ENCODE measurements at places on chromosomes 12 and 14.

DNA sequence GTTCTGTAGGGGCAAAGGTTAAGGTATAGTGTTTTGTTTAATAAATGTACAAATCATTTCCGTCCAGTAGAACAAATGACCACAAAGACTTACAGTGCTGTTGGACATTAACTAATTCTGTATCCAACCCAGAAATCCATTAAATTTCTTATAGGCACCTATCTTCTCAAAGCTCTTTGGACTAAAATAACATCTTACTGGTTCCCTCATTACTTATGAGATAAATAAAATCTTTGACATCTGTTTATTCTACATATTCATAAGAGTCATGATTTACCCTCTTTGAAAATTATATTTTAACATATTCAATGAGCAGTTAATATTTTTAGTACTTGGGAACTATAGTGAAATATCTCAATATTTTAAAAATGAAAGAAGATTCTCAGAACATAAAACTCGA is 102.7 kb upstream of the G2E3 start:
- DNase-seq, result no peak

- DNase-seq, result no peak
These were observed 36.1 kb upstream of the PRICKLE1 start for GRCh38 chr12:42625611-42626010.

DNA sequence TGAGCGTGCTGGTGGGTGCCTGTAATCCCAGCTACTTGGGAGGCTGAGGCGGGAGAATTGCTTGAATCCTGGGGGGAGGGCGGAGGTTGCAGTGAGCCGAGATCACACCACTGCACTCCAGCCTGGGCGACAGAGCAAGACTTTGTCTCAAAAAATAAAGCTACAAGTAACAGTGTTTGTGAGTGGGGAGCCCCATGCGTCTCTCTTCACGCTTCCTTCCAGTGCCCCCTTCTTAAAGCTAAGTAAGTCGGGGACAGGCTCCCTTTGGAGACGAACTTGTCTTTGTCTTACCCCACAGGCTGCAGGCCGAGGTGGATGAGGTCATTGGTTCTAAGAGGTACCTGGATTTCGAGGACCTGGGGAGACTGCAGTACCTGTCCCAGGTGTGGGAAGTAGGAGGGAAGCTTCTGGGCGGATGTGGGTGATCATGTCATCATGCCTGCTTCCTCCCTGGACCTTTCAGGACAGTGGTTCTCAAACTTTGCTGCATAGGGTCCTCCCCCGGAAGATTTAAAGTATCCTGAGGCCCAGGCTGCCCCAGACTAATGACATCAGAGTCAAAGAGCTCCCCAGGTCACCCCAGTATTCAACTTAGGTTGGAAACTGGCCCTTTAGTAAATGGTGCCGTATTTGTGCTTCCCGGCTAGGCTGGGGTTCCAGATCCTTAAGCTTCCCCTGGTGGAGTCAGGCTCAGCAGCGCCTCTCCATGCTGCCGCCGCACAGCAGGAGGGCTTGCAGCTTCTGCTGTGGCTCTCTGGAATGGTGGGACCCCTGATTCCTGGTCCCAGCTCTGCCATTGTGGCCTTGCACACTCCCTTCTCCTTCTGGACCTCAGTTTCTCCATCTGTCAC is 37.1 kb downstream of the CYP46A1 start:
- DNase-seq, result no peak

GRCh38 chr12:104827587-104827986 is 130.5 kb downstream of the SLC41A2 start:
- no peak for DNase-seq

DNA sequence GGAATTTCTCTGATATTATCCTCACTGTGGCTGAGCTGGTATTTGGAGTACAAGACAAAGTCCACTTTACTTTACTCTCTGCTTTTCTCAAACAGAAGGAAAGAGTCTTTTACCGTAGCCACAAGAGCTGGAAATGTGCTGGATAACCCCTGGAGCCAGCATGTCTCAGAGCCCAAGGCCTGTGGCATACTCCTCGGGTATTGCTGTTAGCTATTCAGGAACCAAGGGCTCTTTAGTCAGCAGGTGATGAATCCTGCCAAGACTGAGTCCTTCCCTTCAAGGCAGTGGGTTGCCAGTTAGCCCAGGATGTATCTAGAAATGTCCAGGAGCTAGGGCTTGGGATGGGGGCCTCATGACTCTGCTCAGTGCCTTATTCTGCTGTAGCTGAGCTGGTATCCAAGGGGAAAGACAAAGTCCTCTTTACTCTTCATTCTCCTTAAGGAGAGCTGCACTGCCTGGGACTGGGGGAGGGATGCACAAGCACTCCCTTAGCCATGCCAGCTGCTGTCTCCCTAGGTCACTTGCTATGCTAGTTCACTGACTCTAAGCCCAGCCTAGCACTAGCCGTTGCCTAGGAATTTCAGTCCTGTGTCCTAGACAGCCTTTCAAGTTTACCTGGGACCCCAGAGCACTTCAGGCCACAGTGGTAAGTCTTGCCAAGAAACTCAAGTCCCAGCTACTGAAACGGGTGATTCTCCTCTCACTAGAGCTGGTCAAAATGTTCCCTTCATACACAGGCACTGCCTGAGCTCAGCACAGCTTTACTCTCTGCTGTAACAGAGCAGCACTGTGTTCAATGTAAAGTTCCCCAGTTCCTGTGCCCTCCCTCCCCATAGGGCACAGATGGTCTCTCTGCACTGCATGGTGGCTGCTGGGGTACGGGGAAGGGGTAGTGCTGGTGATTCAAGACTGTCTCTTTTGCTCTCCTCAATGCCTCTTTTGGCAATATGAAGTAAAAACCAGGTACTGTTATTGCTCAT is 136.4 kb downstream of the SLC35F4 start:
- no peak for DNase-seq

- DNase-seq, result no peak
These were observed 36.3 kb upstream of the BICD1 start for GRCh38 chr12:32070370-32070769.

- no peak for DNase-seq
These were observed 371.5 kb upstream of the ATXN7L3B start for GRCh38 chr12:74166096-74166495.

DNA sequence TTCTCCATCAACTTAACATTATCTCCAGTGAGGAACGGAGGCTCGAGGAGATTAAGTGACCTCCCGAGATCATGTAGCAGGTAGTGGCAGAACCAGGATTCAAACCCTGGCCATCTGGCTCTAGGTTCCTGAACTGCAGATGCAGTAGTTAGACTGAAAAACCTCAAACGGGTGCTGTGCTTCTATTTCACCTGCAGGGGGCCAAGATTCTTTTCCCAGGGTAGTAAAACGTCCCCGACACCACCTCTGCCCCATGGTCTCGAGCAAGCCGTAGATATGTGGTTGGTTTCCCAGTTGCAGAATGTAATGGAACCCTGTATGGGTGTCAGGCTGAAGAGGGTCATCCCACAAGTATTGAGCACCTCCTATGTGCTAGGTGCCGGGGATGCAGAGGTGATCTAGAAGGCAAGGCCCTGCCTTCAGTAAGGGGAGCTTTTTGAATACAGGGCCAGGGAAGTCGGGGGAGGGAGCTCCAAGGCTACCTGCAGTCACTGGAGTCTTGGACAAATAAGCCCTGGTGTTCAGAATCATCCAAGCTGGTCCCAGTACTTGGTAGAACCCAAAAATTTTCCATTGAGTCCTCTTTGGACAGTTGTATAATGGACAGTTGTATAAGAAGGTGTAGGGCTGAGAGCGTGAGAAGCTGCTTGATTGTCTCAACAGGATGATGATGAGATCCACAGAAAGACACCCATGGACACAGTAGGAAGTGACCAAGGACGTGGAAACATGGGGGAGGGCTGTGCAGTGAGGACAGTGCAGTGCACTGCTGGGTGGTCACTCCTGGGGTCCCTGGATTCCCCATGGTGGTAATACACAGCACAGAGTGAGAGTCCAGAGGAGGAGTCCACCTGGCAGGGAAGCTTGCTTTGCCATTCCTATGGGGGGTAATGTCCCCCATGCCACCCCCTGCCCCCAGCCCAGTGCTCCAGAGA is 197.2 kb downstream of the CHST11 start:
- no peak for DNase-seq
